Activated T-helper 2 cell treated with anti-CD3 and anti-CD28 coated beads, Interferon-gamma antibody, Interleukin-2, Interleukin-4, amounts not matched to agents 10 μg/mL and 5 μg/mL and 100 μg/mL, durations not matched to agents 14 hours and 24 hours and 36 hours (primary cell): ENCODE measurements at places on chromosomes 3 and 15.

DNA sequence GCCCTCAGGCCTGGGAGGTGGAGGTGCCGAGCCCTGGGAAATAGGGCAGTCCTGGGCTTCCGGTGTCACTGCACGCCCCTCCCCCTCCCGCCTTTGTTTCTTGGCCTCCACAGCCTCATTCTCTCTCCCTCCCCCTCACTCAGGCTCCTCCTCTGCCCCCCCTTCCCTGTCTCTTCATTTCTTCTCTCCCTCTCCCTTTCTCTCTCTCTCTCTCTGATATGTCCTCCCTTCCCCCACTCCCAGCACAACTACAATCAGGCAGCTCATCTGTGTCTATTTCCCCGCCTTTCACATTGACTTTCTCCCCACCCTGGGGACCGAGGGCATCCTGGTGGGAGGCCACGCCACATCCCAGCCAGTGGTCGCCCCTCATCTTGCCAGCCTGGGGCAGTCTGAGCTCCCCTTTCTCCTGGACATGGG is 40.2 kb downstream of the IDH2 start:
- peaks cover 38% of the 10 kb centered on the region for H3K4me1 ChIP-seq
- DNase-seq, result no peak
- H3K4me3 ChIP-seq, result no peak overlapping the region
- peak overlapping the region; percentile 75 for H3K27ac ChIP-seq

GRCh38 chr3:108661699-108662098 is 72.2 kb downstream of the DZIP3 start:
- no peak overlapping the region for H3K27ac ChIP-seq
- H3K4me1 ChIP-seq, result peaks cover 18% of the 10 kb centered on the region
- peaks cover 2% of the 10 kb centered on the region for H3K27me3 ChIP-seq
- H3K4me3 ChIP-seq, result no peak overlapping the region

- no peaks in the 10 kb centered on the region for H3K4me1 ChIP-seq
- no peak overlapping the region for H3K4me3 ChIP-seq
- no peaks in the 10 kb centered on the region for H3K27me3 ChIP-seq
- no peak for DNase-seq
- no peaks in the 10 kb centered on the region for H3K36me3 ChIP-seq
Observed at GRCh38 chr15:100252779-100253417, 88.9 kb downstream of the ADAMTS17 start.

- no peak overlapping the region for H3K4me3 ChIP-seq
- H3K27ac ChIP-seq, result no peak overlapping the region
- H3K27me3 ChIP-seq, result no peaks in the 10 kb centered on the region
- H3K4me1 ChIP-seq, result no peaks in the 10 kb centered on the region
- no peak for DNase-seq
- no peaks in the 10 kb centered on the region for H3K36me3 ChIP-seq
Observed at GRCh38 chr3:74124782-74125181, 489.7 kb downstream of the CNTN3 start.

DNA sequence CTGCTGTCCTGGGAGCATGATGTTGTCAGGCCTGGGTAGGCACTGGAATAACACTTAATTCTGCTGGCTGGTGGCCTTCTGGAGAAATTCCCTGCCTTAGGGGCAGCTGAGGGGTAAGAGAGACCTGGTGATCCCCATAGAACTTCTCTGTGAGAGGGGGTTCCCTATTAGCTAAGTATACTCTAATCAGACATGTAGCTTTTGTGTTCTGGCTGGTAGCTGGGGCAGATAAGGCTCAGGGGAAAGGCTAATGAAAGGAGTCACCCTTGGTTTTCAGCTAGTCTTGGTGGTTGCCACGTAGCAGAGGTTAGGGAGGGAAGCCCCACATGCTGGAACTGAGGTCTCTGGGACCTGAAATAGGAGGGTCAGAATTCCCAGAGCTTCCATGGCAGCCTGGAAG is 952 bp upstream of the HDDC3 start:
- peaks cover 48% of the 10 kb centered on the region for H3K4me1 ChIP-seq
- peak overlapping the region; percentile 49 for H3K27ac ChIP-seq
- no peaks in the 10 kb centered on the region for H3K27me3 ChIP-seq
- no peak for DNase-seq
- peaks cover 17% of the 10 kb centered on the region for H3K36me3 ChIP-seq

- no peak overlapping the region for H3K4me3 ChIP-seq
- peaks cover 2% of the 10 kb centered on the region for H3K27me3 ChIP-seq
Observed at GRCh38 chr3:34212656-34213055, 414.2 kb downstream of the PDCD6IP start.

GRCh38 chr3:66164155-66164554 is 56.6 kb upstream of the SLC25A26 start:
- no peaks in the 10 kb centered on the region for H3K36me3 ChIP-seq
- DNase-seq, result no peak
- H3K27me3 ChIP-seq, result no peaks in the 10 kb centered on the region
- H3K27ac ChIP-seq, result no peak overlapping the region

- H3K27me3 ChIP-seq, result peaks cover 49% of the 10 kb centered on the region
- H3K4me1 ChIP-seq, result peaks cover 17% of the 10 kb centered on the region
- H3K27ac ChIP-seq, result no peak overlapping the region
Observed at GRCh38 chr3:155747286-155747945, 2.5 kb upstream of the PLCH1 start.

DNA sequence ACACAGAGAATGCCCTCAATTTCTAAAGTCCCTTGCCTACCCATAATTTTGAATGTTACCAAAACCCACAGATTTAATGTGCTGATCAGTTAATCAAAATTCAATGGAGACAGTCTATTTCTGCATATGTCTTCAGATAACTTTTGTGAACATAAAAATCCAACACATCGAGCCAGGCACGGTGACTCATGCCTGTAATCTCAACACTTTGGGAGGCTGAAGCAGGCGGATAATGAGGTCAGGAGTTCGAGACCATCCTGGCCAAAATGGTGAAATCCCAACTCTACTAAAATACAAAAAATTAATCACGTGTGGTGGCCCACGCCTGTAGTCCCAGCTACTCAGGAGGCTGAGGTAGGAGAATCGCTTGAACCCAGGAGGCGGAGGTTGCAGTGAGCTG is 49.3 kb downstream of the PEAK1 start:
- no peaks in the 10 kb centered on the region for H3K36me3 ChIP-seq
- no peaks in the 10 kb centered on the region for H3K27me3 ChIP-seq
- DNase-seq, result no peak
- H3K4me1 ChIP-seq, result peaks cover 16% of the 10 kb centered on the region

GRCh38 chr15:34059476-34059875 is 20.5 kb upstream of the AVEN start:
- no peak for DNase-seq
- H3K4me3 ChIP-seq, result no peak overlapping the region
- peaks cover 5% of the 10 kb centered on the region for H3K27me3 ChIP-seq
- no peaks in the 10 kb centered on the region for H3K36me3 ChIP-seq

- no peaks in the 10 kb centered on the region for H3K27me3 ChIP-seq
- no peak for DNase-seq
- peaks cover 27% of the 10 kb centered on the region for H3K4me1 ChIP-seq
Observed at GRCh38 chr3:100395679-100396431, 5.0 kb downstream of the TOMM70 start.
